ENCODE measurements at places on chromosomes 7 and 10. TPM values are rescaled to one million over a fixed set of nuclear protein-coding genes. Genes with fewer than 3 reads are reported as not detected.

GRCh38 chr10:109737009-109737408 is 186.3 kb downstream of the XPNPEP1 start:
- no peaks in the 10 kb centered on the region for H3K27me3 ChIP-seq
- no peak overlapping the region for H3K27ac ChIP-seq

DNA sequence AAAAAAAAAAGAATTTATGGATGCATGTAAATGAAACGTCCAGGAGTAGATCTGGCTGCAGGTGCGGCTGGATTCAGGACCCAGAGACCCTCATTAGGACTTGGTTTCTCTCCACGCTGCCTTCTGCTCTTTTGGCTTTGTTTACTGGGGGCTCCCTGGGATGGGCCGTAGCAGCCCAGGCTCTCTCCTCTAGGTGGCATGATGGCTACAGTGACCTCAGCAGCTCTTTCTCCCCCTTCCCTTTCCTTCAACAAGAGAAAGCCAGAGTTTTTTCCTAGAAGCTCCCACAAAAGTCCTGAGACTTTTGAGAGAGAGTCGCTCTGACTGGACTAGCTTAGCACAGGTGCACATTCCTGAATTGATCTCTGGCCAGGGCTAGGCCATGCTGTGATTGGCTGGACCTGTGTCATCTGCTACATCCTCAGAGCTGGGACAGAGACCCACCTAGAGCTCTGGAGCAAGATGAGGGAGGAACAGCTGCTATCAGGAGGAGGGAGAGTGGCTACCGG is 67.8 kb upstream of the PDCD4 start:
- H3K4me1 ChIP-seq, result peaks cover 27% of the 10 kb centered on the region
- peak overlapping the region; percentile 69 for H3K27ac ChIP-seq
- no peaks in the 10 kb centered on the region for H3K27me3 ChIP-seq
- H3K36me3 ChIP-seq, result peaks cover 6% of the 10 kb centered on the region

DNA sequence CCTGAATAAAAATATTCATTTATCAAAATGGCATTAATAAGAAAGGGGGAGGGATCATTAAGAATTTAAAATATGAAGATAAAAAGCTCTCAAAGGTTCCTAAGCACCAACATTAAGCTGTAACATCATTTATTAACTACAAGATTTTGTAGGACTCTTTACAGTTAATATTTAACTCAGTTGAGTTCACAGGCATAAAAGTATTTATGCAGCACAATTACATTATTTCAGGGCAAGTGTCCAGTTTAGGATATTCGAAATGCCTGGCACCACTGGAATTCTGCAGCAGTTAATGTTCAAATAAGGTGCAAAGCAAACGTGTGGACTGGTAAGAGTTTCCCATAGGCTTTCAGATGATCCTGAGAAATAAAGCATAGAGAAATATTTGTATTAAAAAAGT is 30.5 kb downstream of the NPS start:
- no peaks in the 10 kb centered on the region for H3K27me3 ChIP-seq
- DNase-seq, result no peak

DNA sequence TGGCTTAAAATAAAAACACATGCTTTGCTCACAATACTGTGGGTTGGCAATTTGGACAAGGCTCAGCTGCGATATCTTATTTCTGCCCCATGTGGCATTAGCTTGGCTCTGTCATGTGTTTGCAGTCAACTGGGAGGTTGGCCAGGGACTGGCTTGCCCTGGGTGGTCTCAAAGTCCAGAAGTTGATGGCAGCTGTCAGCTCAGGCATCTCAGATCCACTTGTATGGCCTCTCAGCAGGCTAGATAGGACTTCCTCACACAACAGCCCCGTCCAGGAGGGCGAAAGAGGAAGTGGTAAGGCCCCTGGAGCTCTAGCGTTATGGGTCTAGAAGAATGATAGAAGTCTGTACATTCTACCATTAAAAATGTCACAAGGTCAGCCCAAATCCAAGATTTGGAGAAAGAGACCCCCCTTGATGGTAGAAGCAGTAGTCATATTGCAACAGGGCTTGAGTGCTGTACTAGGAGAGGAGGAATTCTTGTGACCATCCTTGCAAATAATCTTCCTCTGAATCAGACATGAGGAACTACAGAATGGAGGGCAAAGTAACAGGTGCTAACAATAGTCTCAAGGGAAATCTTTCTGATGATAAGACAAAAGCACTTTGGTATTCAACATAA is 166.2 kb downstream of the FAM107B start:
- H3K4me1 ChIP-seq, result peaks cover 20% of the 10 kb centered on the region
- no peak overlapping the region for H3K4me3 ChIP-seq
- H3K27ac ChIP-seq, result no peak overlapping the region
- no peaks in the 10 kb centered on the region for H3K36me3 ChIP-seq

- no peak for DNase-seq
- H3K27ac ChIP-seq, result no peak overlapping the region
- no peak overlapping the region for H3K4me3 ChIP-seq
- H3K4me1 ChIP-seq, result peaks cover 26% of the 10 kb centered on the region
- no peaks in the 10 kb centered on the region for H3K36me3 ChIP-seq
Observed at GRCh38 chr7:135966341-135967043, 10.7 kb downstream of the MTPN start.

GRCh38 chr10:1034758-1035157 is 9.1 kb upstream of the IDI2 start:
- H3K4me1 ChIP-seq, result no peaks in the 10 kb centered on the region
- H3K4me3 ChIP-seq, result no peak overlapping the region
- H3K27me3 ChIP-seq, result no peaks in the 10 kb centered on the region
- peaks cover 29% of the 10 kb centered on the region for H3K36me3 ChIP-seq

- no peaks in the 10 kb centered on the region for H3K27me3 ChIP-seq
- no peaks in the 10 kb centered on the region for H3K36me3 ChIP-seq
- H3K4me1 ChIP-seq, result no peaks in the 10 kb centered on the region
- no peak overlapping the region for H3K27ac ChIP-seq
Observed at GRCh38 chr7:129381710-129382484, 52.3 kb upstream of the STRIP2 start.

GRCh38 chr7:27123477-27124053 is 7.0 kb downstream of the HOXA4 start:
- peak overlapping the region; percentile 75 for H3K4me3 ChIP-seq
- H3K27ac ChIP-seq, result peak overlapping the region; percentile 99
- no peaks in the 10 kb centered on the region for H3K36me3 ChIP-seq
- H3K4me1 ChIP-seq, result peaks cover 89% of the 10 kb centered on the region
- no peak for DNase-seq

The NME8 gene
- not detected for total RNA-seq

The OGDHL gene
- total RNA-seq, result 0.86 TPM

GRCh38 chr7:6186577-6186976 is 85.8 kb downstream of the CYTH3 start:
- no peaks in the 10 kb centered on the region for H3K27me3 ChIP-seq
- no peak overlapping the region for H3K27ac ChIP-seq
- no peak overlapping the region for H3K4me3 ChIP-seq
- no peak for DNase-seq

DNA sequence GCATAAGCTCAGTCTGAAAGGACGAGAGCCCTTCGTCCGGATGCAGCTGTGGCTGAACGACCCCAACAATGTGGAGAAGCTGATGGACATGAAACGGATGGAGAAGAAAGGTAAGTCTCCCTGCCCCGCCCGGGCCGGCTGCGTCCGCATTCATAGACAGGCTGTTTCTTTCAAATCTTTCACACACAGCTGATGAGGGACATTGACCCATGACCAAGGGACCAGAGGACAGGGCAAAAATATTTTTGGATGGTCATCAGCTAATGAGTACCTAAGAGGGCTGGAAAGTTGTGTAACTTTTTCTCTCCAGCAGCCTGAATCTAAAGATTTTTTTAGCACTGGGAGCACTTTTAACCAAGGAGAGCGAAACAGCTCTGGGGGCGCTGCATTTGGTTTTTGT is 52.5 kb upstream of the SH2B2 start:
- H3K4me1 ChIP-seq, result no peaks in the 10 kb centered on the region
- DNase-seq, result no peak
- H3K4me3 ChIP-seq, result no peak overlapping the region

GRCh38 chr7:30487371-30487770 is 8.8 kb upstream of the NOD1 start:
- H3K27ac ChIP-seq, result no peak overlapping the region
- no peak for DNase-seq
- no peak overlapping the region for H3K4me3 ChIP-seq

The NKX1-2 gene
- total RNA-seq, result not detected

DNA sequence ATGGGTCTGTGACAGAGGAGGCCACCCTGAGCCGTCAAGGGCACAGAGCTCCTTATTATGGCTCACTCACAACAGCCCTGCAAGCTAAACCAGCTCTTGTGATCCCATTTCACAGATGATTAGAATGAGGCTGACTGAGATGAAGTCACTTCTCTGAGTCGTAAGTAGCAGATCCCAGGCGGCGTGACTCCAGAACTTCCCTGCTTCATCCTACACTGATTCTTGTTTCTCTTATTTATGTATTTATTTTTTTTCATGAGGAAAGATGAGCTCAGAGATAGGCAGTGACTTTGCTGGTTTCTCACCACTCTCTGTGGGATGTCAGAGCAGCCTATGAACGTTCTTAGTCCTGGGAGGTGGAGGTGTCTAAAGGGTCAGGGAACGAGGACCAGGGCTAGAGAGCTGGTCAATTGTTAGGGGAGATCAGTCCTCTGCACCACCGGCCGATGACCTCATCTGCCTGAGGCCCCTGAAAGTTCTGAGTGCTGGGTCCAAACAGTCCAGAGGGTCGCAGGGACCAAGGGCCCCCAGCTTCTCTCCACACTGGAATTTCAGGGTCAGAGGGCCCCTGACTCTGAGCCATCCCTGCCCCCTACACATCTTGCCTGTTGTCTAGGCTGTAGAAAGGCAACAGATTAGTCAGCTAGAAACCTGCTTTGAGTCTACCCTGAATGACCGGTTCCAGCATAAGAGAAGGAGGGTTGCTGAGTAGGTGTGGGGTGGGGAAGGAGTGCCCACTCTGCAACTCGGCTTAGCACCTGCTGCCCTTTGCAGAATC is 17.9 kb downstream of the CLRN3 start:
- no peak overlapping the region for H3K4me3 ChIP-seq
- no peaks in the 10 kb centered on the region for H3K36me3 ChIP-seq
- DNase-seq, result no peak
- H3K4me1 ChIP-seq, result peaks cover 6% of the 10 kb centered on the region
- no peak overlapping the region for H3K27ac ChIP-seq

DNA sequence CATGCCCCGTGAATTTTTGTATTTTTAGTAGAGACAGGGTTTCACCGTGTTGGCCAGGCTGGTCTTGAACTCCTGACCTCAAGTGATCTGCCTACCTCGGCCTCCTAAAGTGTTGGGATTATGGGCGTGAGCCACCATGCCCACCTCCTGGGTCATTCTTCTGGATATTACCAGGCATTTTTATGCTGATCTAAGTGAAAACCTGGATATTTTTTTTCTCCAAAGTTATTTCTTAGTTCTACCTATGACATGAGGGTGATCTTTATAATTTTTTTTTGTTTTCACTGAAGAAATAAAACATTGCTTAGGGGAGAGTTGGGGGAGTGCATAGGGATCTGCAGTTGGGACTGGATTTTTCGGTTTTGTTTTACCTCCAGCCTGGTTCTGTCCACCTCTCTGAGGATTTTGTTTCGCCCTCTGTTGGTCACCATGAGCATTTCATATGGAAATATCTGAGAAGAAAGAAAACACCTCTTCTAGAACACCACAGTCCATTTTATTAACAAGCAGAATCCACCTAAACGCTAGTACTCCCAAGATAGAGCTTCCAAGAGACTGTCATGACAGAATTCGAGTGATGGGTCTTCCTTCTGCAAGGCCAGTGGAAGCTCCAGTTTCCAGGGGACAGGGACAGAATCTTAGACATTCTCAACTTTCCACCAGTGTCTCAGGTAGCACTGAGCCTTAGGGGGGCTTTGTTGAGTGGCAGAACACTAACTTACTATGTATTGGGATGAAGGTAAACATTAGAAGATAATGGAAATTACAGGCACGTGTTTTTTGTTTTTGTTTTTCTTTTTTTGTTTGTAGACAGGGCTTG is 33.4 kb upstream of the AFAP1L2 start:
- no peaks in the 10 kb centered on the region for H3K4me1 ChIP-seq
- H3K4me3 ChIP-seq, result no peak overlapping the region
- no peak overlapping the region for H3K27ac ChIP-seq
- peaks cover 71% of the 10 kb centered on the region for H3K36me3 ChIP-seq
- no peak for DNase-seq
- H3K27me3 ChIP-seq, result no peaks in the 10 kb centered on the region

DNA sequence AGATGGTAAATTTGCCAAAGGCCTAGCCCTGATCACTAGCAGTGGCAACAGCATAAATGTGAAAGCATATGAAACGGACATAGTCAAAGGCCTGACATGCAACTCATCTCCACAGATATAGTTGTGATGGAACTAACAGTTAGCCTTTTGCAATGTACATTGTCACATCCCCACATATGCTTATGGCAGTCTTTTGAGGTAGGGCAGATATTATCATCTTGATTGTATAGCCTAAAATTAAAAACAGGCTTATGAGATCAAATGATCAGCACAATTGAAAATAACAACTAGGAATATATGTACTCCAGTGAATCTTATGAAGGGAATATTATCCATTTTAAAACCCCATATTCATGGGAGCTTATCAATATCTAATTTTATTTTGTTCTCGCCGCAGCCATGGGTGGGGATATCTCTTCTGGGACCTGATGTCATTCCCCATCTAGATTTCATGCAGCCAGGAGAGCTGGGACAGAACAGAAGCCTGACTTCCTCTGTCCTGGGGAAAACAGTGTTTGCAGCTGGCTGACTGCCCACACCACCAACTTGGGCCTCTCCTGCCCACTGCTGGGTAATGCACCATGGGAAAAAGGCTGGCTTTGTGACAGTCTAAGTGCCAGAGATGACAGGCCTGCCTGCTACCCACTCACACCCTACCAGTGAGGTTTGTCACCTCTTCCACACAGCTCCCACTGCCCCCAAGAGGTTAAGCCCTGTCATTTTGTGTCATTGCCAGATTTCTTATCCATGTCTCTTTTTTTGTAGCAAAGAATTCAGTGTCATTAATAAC is 180.2 kb upstream of the FZD1 start:
- no peaks in the 10 kb centered on the region for H3K36me3 ChIP-seq
- H3K4me1 ChIP-seq, result peaks cover 33% of the 10 kb centered on the region
- H3K27me3 ChIP-seq, result no peaks in the 10 kb centered on the region
- no peak for DNase-seq

The DUSP5 gene
- 25.7 TPM for total RNA-seq

GRCh38 chr10:45235798-45236220 is 79.6 kb downstream of the OR13A1 start:
- no peak overlapping the region for H3K4me3 ChIP-seq
- no peaks in the 10 kb centered on the region for H3K4me1 ChIP-seq
- no peaks in the 10 kb centered on the region for H3K36me3 ChIP-seq
- H3K27ac ChIP-seq, result no peak overlapping the region
- DNase-seq, result peak; percentile 34

The SFTPA1 gene
- total RNA-seq, result 3.3 TPM

The COL26A1 gene
- total RNA-seq, result not detected

GRCh38 chr7:37449621-37450020 is 957 bp upstream of the ELMO1 start:
- peak overlapping the region; percentile 70 for H3K4me3 ChIP-seq
- H3K4me1 ChIP-seq, result peaks cover 26% of the 10 kb centered on the region

GRCh38 chr7:38760226-38760625 is 129.1 kb upstream of the AMPH start:
- no peaks in the 10 kb centered on the region for H3K27me3 ChIP-seq
- no peak overlapping the region for H3K4me3 ChIP-seq
- no peak for DNase-seq
- H3K36me3 ChIP-seq, result peaks cover 21% of the 10 kb centered on the region
- no peaks in the 10 kb centered on the region for H3K4me1 ChIP-seq

GRCh38 chr10:96743988-96744585 is 23.8 kb upstream of the PIK3AP1 start:
- no peaks in the 10 kb centered on the region for H3K4me1 ChIP-seq
- no peaks in the 10 kb centered on the region for H3K36me3 ChIP-seq
- H3K4me3 ChIP-seq, result no peak overlapping the region
- H3K27ac ChIP-seq, result no peak overlapping the region
- DNase-seq, result no peak
